ENCODE measurements at places on chromosomes 2 and 18.

GRCh38 chr2:221228214-221228769, 343.8 kb downstream of the EPHA4 start:
- no peak for DNase-seq

DNA sequence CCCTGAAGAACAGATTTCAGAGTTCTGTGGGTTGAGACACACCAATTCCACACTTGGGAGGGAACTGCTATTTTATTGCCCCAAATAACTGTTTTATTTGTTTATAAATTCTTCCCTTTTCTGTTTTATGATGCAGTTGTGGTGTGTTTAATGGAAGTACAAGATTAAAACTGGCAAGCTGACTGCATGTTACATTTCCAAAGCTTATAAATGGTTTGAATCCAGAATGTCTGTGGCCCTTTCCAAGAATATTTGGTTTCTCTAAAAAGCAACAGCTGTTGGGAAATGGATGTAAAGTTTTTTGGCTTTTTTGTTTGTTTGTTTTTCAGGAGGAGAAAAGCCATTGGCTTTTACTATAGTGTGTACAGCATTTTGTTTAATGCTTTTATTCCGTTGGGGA, 234.5 kb downstream of the MTX2 start:
- no peak for DNase-seq

GRCh38 chr2:85410584-85411404, 628 bp upstream of the CAPG start:
- no peak for DNase-seq

- DNase-seq, result no peak
Observed at GRCh38 chr2:240603081-240603835, 16.7 kb downstream of the CAPN10 start.

- peak; percentile 97 for DNase-seq
Observed at GRCh38 chr2:96537066-96537733, 648 bp downstream of the ARID5A start.

DNA sequence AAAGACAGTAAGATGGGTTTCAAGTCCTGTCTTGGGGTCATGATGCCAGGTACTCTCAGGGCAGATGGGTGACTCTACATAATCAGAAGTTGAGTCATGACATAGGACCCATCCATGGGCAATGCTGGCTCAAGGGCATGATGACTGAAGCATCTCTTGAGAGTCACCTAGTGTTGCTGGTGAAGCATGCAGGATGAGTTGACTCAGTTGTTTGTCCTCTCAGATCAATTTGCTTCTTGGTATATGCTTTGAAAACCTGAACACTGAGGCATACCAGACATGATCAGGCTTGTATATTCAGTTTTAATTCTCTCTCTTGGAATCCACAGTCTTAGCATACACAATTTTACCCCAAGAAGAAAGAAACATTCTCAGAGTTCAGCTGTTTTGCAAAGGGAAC, 658.9 kb upstream of the NXPH2 start:
- DNase-seq, result no peak

GRCh38 chr18:1017227-1018058, 112.8 kb downstream of the ADCYAP1 start:
- no peak for DNase-seq

GRCh38 chr2:73034661-73035375, 36.7 kb downstream of the SFXN5 start:
- peak; percentile 97 for DNase-seq

- DNase-seq, result no peak
Observed at GRCh38 chr18:31040686-31041270, 1.8 kb downstream of the DSC3 start.

GRCh38 chr2:60281730-60282129, 271.7 kb downstream of the BCL11A start:
- no peak for DNase-seq

- DNase-seq, result no peak
Observed at GRCh38 chr2:16104949-16105668, 164.8 kb downstream of the MYCN start.

DNA sequence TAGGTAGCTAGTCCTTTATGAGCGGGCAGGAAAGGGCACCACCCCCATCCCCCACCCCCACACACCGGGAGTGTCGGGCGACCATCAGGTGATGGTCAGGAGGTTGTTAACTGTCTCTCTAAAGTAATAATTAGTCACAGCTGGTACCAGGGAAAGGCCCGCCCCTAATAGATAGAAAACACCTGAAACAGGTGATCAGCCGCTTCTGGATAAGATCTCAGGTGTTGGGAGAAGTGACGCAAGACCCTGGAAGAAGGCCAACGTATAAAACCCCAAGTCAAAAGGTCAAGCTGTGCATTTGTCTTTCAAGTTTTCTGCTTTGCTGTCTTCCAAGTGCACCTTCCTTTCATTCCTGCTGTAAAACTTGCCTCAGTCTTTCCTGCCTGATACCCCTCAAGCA, 59.6 kb upstream of the LINC00305 start:
- DNase-seq, result no peak

DNA sequence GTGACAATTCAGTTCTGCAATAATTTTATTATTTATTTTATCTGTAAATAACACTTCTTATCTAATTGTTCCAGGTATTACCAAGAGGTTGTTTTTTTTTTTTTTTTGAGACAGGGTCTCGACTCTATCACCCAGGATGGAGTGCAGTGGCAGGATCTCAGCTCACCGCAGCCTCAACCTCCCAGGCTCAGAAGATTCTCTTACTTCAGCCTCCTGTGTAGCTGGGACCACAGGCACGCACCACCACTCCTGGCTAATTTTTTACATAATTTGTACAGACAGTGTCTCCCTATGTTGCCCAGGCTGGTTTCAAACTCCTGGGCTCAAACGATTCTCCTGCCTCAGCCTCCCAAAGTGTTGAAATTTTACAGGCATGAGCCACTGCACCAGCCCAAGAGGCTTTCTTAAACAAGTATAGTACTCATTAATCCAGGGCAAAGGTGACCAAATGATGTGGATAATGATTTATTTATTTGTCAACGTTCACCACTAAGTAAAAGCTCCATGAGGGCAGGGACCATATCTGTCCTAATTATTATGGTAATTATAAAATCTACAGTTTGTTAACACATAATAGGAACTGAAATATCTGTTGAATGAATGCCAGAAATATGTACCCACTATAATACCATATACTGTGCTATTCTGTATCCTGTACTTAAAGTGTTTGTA, 12.0 kb downstream of the STK17B start:
- DNase-seq, result no peak

GRCh38 chr2:41886145-41886664, 161.6 kb upstream of the PKDCC start:
- DNase-seq, result no peak

GRCh38 chr18:75230163-75231052, 19.8 kb downstream of the TSHZ1 start:
- DNase-seq, result no peak

DNA sequence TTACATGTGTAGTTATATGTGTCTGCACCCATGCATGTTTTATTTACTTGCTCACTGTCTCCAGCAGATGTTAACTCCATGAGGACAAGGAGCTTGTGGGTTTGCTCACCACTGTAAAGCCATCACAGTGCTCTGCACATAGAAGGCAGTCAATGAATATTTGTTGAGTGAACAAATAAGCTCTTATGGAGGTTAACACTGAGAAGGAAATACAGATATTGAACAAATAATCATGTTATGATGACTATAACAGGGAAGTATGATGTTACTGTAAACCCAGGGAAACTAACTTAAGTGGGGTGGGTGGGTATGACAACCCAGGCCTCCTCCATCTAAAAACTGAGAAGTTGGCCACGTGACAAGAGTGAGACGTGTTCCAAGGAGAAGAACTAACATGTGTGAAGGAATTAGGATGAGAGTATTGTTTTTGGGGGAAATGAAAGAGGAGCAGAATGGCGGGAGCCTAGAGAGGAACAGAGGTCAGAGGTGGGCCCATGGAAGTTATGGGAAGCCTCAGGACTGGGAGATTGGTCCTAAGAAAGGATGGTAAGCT, 6.0 kb upstream of the FAM117B start:
- DNase-seq, result no peak

DNA sequence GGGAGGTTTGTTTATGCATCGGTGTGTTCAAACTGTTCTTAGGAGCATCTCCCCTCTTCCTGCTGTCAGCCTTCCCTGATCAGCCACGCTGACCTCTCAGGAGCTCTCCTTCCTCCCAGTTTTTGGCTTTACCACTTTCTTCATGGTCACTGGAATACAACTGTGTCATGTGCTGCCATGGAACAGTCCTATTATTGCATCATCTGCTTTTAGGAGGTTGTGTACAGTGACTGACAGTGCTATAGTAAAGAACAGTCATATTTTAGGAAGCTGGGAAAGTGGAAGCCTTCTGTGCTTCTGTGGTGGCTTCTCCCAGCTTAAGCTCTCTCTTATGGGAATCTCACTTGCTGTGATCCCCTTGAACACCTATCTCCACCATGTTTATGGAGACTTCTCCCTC, 165.5 kb downstream of the TPGS2 start:
- DNase-seq, result no peak

DNA sequence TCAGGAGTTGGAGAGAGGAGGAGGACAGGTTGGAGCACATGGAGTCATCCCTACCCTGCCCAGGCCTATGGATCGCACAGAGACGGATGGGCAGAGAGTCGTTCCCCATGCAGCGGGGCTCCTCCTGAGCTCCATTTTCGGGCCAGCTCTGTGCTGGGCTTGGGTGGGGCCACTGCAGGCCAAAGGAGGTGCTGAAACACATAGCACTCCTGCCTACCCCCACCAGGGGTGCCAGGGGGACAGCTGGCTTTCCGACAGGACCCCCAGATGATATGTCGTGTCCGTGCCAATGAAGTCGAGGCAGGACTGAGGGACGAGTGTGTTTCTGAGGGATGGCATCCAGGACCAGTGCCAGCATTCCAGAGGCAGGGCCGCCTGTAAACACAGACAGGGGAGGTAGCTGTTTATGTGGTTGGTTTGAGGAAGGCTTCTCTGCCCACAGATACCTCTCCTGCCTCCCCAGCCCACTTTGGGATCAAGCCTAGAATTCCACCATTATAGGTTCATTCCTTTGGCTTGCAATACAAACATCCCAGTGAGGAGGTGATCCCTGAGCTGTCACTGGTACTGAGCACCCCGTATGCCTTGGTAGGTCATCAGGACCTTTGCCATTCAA, 116.6 kb downstream of the GLI2 start:
- no peak for DNase-seq

- no peak for DNase-seq
Observed at GRCh38 chr2:139514951-139515350, 734.8 kb upstream of the NXPH2 start.

- peak; percentile 38 for DNase-seq
Observed at GRCh38 chr2:206642075-206643025, at the start of gene FAM237A. TSS of gene FAM237A (plus strand) at chr2:206642487. CDS start at chr2:206644237, 1,750 bp downstream.

DNA sequence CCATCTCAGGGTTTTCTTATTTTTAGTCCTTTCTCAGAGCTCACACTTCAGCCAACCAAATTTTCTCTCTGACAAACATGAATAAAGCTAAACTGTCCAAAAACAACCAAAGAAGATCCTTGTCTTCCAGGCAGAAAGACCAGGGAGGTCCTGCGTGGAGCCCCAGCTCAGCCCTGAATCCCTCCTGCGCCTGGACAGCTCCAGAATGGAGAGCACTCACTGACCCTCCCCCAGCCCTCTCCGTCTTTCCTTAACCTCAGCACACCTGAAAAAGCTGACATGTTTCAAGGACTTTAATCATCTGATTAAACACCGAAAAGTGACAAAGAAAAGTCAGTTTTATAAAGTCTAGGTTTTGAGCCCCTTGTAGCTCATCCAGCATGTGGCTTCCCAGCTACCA, 22.9 kb upstream of the GNAL start:
- DNase-seq, result no peak

DNA sequence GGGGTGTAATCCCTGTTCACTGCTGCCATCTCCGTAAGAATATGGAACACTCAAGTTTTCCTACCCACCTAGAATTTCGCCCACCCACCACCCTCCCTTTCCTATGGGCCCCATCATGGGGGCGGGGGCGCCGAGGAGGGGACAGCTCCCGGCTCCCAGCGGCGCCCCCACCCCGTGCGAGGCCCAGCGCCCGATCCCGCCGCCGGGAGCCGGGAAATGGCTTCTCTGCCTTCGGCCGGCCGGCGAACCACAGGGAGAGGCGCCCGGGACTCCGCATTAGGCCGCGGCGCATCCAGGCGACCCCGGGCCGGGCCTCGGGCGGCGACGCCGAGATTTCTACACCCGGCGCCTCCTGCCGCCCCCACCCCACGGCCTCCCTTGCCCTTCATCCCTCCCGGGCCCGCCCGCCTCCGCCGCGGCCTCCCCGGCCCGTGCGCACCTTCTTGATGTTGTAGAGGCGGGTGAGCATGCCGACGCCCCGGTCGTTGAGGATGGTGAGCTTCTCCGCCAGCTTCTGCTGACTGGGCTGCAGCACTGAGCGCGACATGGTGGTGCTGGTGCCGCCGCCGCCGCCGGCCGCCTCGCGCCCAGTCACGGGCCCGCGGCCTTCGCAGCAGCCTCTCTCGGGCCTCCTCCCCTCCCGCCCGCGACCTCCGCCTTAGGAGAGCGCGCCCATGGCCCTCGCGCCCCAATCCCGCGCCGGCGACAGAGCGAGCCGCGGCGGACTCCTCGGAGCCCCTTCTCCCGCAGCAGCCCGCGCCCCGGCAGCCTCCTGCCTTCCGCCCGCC, 510 bp downstream of the NCKAP1 start:
- no peak for DNase-seq

- no peak for DNase-seq
Observed at GRCh38 chr2:44851518-44851917, 90.0 kb upstream of the SIX3 start.

Measured in NB4 (cell line).